ENCODE measurements at places on chromosomes 3 and 15.

DNA sequence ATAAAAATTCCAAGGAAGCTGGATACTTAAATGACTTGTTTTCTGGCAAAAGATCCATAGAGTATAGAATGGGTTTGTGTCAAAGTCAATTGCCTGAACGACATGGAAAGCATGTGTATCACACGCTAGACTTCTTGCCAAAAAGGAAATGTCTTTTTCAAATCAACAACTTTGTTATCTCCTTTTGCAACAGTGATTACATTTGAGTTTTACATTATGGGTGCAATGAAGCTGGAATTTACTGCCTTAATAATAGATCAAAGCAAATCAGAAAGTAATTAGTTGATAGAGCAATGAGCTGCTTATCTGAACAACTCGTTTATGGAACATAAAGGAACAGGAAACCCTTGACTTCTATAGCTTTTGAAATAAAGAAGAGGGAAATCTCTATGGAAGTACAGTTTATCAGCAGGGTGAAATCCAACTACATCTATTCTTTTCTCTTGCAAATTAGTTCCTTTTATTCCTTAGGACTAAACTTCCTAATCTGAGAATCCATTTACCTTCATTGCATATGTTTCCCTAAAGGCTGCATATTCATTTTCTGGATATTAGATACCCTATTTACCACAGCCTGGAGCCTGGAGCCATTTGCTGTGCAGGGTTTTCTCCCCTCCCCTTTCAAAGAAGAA, 415.1 kb upstream of the NECTIN3 start:
- no peak for DNase-seq

DNA sequence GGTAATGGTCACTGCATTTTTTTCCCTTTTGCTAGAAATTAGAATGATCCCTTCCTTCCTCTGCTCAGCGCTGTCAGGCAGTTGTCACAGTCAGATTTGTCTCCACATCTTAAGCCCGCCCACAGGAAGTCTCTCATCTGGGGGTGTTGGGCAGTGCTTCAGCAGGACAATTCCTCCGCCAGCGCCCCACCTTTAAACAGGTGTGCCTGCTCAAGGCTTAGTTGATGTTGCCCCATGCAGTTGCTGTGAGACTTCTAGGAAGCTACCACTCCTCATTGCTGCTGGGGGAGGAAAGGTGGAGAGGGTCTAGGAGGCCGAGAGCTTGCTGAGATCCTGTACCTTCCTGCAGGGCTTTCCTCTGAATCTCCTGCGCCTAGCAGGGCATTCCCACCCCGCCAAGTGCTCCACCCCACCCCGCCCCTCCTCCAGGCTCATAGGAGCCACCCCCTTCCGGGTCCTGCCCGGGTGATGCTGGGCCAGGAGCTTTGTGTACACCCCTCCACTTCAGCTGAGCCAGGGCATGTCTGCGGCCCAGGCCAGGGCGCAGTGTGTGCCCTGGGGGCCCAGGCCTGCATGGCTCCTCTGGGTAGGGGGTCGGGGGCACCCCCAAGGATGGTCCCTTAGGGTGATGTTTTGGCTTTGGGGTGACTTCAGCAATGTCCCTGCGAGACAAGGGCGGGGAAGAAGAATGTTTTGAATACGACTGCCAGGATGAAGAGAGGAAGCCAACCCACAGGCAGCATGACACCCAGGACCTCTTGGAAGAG, 68.7 kb downstream of the TRAK1 start:
- no peak for DNase-seq

- no peak for DNase-seq
Observed at GRCh38 chr15:22224241-22224671, 143.9 kb downstream of the OR4M2 start.

DNA sequence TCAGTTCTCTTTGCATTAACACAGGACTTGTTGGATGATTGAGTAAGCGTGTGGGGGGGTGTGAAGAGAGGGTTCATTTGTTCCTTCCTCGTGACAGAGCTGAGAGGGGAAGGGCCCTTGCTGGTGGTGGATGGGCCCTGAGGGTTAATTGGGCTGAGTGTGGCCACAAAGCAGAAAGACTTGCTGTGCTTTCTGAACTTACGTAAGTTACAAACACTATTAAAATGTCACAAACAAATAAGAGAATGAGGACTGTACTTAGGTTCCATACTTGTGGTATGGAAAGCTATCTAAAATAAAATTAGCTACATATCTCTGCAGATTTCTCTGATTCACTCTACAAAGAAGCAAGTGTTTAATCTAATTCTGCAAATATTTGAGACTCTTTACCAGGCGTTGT, 231.3 kb downstream of the LPP start:
- DNase-seq, result no peak

DNA sequence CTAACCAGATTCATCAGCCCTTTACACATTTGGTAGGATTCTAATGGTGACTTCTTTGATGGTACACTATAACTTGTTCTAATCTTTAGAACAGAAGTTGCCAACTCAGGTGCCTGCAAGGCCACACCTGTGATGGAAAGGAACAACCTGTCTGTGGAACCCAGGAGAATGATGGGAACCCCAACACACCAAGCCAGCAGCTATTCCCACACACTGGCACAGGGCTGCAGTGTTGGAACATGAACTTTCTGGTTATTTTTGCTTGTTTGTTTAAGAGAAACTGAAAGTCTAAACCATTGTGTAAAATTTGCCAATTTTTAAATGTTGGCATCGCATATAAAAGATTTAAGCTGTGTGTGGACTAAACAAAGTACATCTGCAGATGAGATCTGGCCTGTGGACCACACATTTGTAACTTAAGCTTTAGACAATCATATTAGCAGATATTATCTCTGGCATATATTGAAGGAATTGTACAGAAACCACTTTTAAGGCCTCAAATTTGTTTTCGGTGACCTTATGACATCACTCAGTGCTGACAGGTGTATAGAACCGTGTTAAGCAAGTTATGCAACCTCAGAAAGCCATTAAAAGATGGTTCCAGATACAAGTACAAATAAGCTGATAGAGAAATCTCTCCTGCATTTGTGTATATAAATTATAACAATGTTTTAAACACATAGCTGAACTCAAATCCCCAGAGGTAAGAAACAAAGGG, 242.9 kb downstream of the SLC9A9 start:
- no peak for DNase-seq

DNA sequence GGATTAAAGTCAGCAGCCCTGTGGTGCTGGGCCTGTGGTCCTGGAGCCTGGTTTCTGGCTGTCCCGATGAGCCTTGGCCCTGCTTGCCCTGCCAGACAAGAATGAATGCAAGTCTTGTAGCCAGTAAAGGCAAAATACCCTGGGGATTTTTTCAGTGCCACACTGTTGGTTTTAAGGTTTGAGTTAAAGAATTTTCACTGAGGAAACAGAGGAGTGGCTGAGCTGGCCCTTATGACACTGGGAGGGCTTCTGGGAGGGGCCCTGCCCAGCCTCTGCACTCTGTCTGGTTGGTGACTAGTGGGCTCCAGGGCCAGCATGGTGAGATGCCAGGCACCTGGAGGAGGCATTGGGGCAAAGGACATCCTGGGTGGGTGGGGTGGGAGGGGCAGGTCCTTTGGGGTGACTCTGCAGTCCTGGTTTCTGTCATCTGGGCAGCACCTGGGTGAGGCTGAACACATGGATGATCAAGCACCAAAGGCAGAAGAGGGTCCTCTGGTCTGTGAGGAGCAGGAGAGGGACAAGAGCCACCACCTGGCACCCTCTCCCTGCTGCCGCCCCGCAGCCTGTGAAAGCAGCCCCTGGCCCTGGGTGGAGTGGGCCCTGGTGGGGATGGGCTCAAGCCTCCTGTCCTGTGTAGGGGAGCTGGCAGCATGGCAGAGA, 12.5 kb upstream of the PLA2G4E start:
- no peak for DNase-seq

DNA sequence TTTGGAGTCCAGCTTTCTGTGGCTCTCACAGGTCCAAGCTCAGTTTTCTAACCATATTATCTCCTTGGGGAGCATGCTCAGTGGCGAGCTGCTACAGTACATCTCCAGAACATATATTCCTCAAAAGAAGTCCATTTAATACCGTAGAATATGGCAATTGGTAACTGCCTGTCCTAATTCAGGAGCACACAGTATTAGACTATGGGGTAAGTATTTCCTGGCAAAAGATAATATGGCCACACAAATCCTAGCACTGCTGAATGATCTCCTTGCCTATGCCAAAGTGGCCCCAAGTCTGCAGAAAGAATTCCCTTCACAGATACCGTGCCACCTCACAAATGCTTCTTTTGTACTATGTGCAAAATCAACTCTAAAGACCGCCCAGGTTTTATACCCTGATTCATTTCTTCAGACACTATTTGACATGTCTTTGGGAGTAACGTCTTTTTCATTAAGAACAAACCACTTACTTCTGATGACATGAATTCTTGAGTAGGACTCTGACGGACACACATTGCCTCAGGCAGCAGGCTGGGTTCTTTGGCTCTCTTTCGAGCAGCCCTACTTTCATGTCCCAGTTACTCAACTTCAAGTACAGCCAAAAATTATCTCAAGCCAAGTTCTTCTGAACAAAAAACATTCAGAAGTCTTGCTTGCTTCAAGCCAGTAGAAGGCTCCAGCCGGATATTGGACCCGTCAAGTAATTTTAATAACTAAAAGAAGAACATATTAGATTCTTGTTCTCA, 368.3 kb upstream of the DCBLD2 start:
- DNase-seq, result no peak

- no peak for DNase-seq
Observed at GRCh38 chr3:121073011-121073410, 165.0 kb downstream of the STXBP5L start.

GRCh38 chr3:10775259-10775658, 40.8 kb upstream of the SLC6A11 start:
- no peak for DNase-seq

DNA sequence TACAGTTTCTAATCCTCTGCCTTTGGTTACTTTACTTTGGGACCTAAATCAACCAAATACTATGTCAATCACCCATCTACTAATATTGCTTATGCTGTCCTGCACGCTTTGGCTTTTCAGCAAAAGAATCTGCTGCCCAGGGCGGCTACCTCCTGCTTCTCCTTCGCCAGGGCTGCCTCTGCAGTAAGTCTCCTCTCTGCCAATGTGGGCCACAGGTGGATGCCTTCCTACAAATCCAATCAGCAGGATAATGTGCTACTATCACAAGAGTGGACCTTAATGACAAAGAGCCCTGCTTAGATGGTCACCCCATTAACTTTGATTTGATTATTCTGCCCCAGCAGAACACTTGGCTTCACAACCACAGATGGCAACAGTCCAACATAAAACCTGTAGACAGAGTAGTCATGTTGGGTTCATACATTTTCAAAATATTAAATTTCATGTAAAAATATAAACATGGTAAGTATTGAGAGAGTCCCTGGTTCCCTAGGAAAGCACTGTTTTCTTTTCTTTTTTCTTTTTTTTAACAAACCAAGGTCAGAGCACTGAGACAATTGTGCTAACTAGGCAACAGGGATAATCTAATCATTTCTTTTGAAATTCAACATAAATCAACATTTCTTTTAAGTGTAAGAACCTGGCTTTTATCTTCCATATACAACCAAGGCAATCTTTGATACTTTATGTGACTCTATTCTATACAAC, 298.3 kb downstream of the ZBTB20 start:
- DNase-seq, result no peak

DNA sequence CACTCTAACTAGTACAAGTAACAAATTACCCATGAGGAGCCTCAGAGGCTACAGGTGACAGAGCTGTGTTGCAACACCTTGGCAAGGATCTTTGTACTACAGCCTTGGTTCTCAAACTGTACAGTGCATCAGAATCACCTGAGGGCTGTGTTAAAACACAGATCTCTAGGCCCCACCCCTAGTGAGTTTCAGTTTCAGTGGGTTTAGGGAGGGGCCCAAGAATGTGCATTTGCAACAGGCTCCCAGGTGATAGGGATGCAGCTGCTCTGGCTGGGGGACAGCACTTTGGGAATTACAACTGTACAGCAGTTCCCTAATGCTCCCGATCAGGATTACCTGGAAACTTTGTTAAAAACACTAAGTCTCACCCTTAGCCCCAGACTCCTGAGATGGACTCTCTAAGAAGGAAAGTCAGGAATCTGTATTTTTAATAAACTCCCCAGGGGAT, 66.1 kb upstream of the NR2F2 start:
- DNase-seq, result no peak

DNA sequence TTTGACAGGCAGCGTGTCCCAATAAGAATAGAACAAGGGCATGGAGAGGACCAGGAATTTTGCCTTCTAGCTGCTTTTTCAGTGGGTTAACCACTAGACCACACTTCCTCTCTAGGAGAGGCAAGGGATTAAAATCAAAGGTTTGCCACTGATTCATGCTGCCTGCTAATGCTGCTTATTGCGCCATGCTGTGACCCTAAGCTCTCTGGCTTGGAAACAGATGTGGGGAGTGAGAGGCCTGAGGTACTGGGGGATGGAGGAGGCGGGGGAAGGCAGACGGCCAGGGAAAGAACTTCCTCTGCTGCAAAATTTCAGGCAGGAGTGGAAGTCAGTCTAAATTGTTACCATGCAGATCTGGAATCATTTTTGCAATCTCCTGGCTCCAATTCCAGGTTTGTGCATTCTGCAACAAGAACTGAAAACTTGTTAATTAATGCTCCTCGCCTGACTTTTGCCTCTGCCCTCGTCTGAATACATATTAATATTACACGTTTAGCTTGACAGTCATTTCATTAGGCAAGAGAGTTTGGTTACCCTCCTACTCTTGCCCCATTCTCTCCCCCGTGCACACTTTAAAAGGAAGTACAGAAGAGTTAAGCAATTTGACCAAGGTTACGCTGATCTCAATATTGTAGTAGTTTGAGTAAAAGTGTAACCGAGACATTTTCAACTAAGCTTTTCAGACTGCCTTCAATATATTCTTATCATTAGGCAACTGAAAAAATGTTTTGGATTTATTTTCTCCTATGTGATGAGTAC, 121.7 kb upstream of the SPRED1 start:
- DNase-seq, result peak; percentile 78

GRCh38 chr15:58536414-58536813, 104.6 kb downstream of the LIPC start:
- DNase-seq, result no peak

- DNase-seq, result no peak
Observed at GRCh38 chr3:128188956-128189355, 35.7 kb downstream of the EEFSEC start.

DNA sequence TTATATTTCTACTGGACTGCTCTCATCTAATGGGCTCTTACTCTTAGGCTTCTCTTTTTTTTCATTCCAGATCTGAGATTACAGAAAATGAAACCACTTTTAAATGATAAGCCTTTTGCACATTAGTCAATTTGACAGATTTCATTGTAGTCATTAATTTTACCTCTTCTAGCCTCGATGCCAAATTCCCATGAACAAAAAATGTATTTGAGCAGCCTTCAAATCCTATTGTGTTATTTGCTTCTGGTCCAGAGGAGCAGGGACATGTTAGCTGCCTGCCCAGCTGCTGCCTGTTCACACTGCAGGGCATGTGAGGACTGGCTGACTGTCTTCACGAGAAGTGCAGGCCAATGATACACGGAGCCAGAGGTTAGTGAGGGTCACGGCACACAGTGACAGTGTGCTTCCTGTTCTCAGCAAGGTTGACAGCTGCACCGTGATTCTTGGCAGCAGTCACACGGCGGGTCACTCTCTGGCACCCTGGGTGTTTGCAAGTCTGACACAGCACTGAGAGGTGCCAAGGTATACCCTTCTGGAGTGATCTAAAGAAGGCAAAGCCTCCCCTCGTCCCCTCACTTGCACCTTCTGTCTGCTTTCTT, 40.8 kb downstream of the KAT2B start:
- DNase-seq, result no peak

All from brain pericyte (primary cell).